Activated CD8-positive, alpha-beta memory T cell treated with anti-CD3 and anti-CD28 coated beads for 1 hour (primary cell): ENCODE measurements at places on chromosomes 6 and 20.

GRCh38 chr6:139490482-139490881, 116.0 kb upstream of the CITED2 start:
- no peak for DNase-seq

DNA sequence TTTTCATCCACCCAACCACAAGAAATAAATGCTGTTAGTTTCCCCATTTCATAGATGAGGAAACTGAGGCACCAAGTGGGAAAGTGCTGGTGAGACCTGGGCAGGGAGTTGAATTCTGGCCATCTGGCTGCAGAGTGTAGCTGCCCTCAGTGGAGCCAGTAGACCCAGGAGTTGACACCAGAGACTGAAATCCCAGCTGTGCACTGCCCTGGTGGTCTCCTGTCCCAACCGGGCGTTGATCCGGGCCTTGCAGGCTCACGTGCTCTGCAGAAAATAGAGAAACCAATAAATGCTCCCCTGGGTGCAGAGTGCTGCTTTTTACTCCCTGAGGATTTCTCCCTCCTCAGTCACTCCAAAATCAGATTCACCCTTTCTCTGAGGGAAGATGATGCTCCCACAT, 18.4 kb downstream of the HLA-F start:
- DNase-seq, result no peak

DNA sequence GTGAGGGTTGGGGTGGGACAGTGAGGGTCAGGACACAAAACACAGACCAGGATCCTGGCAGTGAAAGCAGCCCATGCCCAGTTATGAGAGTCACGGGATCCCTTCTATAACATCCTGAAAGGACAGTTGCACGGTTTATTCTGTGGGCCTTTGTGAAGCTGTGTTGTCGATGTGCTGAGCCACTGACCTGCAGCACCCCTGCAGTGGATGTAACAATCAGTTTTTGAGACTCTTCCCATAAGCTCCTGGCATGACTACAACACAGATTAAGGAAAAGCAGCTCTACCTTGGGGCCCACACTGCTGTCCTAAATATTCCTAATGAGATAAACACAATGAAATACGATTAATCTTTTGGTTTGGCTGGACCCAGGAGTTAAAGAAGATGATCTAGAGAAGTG, 3.7 kb downstream of the PYGB start:
- no peak for DNase-seq

- DNase-seq, result no peak
These were observed 11.0 kb downstream of the TMEM14C start for GRCh38 chr6:10733863-10734262.

- no peak for DNase-seq
These were observed 67.3 kb downstream of the ISM1 start for GRCh38 chr20:13288357-13288756.

GRCh38 chr20:7608250-7608649, 332.0 kb downstream of the HAO1 start:
- DNase-seq, result no peak

GRCh38 chr20:16167423-16168130, 405.7 kb downstream of the KIF16B start:
- DNase-seq, result no peak

DNA sequence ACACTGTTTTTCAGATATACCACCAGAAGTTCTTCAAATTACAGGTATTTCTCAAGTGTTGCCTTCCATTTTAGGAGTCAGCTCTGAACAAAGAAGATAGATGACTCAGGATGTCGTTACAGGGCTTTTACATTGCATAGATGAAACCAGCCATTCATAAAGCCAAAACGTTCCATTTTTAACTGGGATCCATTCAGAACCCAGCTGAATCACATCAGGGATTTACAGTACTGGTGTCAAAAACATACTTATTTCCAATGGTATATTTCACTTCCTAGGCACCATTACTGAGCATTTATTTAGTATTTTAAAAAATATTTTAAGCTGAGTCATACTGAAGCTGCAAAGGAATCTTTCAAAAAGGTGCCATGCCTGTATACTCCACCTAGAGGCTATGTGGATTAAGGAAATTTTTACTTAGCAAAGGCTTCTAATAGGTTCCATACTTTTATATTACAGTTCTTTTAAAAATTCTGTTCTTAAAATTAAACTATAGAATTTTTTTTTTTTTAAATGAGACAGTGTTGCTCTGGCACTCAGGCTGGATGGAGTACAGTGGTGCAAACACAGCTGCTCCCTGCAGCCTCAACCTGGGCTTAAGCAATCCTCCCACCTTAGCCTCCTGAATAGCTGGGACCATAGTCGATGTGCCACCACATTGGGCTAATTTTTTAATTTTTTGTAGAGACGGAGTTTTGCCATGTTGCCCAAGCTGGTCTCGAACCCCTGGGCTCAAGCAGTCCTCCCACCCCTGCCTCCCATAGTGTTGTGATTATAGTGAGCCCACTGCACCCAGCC, 2.6 kb downstream of the ASF1A start:
- DNase-seq, result no peak

DNA sequence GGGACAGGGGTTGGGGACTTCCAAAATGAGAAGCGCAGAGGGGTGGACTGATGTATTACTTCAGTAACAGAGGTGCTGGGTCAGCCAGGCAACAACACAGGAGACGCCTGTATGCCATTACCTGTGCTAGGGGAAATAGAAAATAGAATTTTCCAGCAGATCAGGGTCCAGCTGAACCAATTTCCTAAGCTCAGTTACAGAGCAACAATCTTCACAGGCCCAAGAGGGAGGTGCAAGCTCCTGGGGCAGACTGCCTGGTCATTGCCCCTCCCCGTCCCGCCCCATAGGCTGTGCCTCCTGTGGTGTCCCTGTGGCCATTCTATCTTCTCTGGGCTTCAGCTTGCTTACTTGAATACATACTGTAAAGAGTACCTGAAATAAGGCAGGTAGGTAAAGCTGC, 3.7 kb downstream of the KCNK5 start:
- no peak for DNase-seq

- DNase-seq, result no peak
These were observed 139.5 kb upstream of the AGPAT4 start for GRCh38 chr6:161413355-161413771.

DNA sequence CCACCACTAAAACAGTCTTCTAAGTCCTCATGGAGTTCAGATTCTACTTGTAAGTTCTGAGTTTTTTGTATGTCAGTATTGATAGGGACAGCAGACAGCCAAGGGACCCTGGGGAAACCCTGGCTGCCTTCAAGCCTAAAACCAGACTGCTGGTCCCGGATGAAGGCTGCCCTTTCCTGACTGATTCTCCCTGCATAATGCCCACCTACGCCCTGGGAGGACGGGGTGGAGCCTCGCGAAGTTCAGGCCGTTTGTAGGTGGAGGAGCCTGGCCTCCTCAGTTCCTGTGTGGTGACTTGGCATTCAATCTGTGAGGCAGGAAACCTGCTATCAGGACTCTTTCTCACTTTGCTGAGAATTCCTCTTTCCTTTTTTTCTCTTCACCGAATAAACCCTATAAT, 120.3 kb upstream of the LGSN start:
- DNase-seq, result no peak

DNA sequence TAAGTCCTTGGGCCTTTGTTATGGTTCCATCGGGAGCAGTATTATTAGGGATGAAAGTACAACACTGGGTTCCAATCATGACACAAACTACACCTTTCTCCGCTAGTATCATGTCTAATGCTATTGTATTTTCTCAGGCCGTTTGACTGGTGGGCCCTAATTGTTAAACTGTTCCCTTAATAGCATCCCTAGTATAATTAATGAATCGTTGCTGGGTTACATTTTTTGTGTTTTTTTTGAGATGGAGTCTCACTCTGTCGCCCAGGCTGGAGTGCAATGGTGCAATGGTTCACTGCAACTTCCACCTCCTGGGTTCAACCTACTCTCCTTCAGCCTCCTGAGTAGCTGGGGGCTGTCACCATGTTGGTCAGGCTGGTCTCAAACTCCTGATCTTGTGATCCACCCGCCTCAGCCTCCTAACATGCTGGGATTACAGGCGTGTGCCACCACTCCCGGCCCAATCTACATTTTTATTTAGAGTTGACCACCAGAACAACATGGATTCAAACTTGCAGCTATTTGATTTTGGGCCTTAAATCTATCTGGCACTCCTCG, 4.1 kb upstream of the ZNFX1 start:
- DNase-seq, result no peak

DNA sequence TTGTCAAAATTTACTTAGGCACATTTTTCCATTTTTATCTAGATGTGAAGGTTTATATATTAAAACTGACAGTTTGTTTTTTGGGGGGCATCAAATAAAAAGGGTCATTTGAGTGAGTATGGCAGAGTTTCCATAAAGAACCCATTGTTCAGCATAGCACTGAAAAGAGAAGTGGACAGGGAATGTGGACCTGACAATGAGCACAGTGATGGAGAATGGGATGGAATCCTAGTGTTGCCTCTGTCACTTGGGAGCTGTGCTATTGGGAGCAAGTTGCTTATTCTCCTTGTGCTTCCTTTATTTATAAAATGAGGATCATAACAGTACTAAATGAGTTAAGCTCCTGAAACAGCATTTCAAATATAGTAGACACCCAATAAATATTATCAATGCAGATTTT, 130.7 kb upstream of the SIM1 start:
- DNase-seq, result no peak

DNA sequence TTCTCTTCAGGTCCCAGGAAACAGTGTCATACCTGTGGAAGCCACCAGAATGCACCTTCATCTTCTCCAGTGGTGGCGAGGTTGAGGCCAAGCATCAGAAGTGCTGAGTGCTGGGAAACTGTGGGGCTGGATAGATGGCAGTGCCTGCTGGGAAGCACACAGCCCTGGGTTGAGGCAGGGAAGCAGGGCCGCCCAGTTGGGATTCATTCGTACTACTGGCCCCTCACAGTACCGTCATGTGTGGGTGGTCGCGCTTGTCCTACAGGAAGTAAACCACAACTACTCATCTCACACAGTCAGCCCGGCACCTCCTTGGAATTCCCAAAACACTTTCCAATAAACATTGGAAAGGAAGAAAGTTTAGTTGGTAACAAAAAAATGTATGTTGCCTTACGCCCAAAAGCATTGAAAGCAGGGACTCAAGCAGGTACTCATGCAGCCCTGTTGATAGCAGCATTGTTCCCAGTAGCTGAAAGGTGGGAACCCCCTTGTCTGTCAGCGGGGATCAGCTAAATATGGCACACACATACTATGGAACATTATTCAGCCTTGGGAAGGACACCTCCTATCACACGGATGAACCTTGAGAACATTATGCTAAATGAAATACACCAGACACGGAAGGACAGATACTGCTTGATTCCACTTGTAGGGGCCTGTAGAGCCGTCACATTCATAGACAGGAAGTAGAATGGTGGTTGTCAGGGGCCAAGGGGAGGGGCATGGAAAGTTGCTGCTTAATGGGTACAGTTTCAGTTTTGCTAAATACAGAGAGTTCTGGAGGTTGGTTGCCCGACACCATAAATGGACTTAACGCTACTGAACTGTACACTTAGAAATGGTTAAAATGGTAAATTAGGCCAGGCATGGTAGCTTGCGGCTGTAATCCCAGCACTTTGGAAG, 162.7 kb downstream of the MTHFD1L start:
- no peak for DNase-seq

- no peak for DNase-seq
These were observed 3.0 kb upstream of the FBXO9 start for GRCh38 chr6:53062169-53062539.

GRCh38 chr6:10314163-10314955, 100.5 kb downstream of the TFAP2A start:
- no peak for DNase-seq

DNA sequence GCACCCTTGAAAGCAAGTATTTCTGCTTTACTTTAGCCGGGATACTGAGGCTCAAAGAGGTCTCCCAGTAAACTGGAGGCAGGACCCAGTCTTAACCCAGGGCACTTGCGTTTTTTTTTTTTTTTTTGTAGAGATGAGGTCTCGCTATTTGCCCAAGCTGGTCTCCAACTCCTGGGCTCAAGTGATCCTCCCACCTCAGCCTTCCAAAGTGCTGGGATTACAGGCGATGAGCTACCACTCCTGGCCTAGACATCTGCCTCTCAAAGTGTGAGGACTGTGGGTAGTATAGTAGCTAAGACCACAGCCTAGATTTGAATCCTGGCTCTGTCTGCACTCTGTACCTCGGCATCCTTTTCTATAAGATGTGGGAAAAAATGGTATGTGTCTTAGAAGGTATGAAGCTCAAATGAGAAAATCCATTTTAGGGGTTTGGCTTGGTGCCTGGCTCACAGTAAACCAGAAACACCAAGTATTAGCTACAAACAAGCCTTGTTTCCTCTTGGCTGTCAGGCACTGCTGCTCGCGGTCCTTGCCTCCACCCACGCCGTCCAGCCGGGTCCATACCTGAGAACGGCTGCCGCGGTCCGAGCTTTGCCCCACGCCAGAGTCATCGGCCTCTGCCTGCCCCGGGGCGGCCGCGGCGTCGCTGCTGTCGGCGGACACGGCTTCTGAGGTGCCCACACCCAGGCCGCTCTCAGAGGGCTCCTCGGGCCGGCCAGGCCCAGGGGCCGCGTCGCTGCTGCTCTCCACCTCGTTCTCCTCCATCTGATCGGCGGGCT, 1.2 kb downstream of the ZNF335 start:
- no peak for DNase-seq

DNA sequence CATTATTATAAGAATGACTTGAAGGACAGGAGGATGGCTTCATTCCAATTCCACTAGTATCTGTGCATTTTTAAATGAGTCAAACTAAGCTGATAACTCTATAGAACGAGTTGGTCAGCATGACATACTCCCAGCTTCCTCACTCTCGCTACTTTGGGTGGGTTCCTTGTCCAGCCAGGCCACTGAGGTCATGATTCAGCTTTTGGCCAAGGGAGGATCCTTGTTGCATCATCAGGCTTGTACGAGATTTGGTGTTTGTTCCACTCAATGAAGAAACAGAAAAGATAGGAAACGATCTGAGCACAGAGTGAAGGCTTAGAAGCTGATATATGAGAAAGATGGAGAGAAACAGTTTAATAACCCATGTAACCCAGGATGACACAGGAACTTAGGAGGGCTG, 19.8 kb downstream of the NEDD9 start:
- DNase-seq, result no peak

DNA sequence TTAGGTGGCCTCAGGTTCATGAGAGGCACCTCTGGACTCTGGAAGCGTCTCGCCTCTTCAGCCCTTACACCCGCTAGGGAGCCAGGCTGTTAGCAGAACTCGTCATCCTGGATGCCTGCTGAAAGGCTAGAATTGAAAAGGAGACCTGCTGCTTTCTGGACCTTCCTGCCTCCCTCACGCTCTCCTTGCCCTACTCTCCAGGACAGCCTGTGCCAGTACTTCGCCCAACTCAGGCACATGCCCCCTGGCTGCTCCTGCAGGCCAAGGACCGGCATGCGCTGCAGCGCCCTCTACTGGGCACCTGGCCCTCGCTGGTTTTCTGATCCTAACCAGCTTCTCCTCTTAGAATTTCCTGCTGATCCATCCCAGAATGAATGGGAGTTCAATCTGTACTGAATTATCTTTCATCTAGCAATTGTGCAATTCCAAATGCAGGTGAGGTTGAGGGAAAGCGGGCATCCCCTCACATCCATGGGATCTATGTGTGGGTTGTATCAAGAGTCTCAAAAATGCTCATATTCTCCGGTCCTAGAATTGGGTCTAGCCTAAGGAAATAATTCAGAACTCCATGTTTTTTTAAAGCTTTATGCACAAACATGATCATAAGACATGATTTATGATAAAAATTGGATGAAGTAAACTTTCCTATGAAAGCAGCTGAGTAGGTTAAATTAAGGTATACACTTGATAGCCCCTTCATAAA, 78.0 kb downstream of the PTPN1 start:
- peak; percentile 28 for DNase-seq
